ENCODE measurements at places on chromosomes 6 and 20.

GRCh38 chr6:155628306-155628705 lies 172.7 kb upstream of the NOX3 start:
- DNase-seq, result no peak

GRCh38 chr6:68082086-68082485 lies 553.0 kb upstream of the ADGRB3 start:
- no peak for DNase-seq

GRCh38 chr6:43336382-43336781 lies 27.8 kb upstream of the CRIP3 start:
- no peak for DNase-seq

DNA sequence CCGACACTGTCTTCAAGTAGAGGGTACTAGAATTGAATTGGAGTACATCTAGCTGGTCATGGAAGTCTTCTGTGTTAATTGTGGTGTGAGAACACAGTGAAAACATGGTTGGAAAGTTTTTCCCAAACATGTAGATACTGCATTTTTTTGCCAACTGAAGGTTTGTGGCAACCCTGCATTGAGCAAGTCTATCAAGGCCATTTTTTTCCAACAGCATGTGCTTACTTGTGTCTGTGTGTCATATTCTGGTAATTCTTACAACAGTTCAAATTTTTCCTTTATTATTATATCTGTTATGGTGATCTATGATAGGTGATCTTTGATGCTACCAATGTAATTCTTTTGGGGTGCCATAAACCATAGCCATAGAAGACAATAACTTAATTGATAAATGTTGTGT lies 147.0 kb downstream of the MYB start:
- no peak for DNase-seq

GRCh38 chr6:36094753-36095496 lies 35.4 kb upstream of the MAPK13 start:
- peak; percentile 87 for DNase-seq

DNA sequence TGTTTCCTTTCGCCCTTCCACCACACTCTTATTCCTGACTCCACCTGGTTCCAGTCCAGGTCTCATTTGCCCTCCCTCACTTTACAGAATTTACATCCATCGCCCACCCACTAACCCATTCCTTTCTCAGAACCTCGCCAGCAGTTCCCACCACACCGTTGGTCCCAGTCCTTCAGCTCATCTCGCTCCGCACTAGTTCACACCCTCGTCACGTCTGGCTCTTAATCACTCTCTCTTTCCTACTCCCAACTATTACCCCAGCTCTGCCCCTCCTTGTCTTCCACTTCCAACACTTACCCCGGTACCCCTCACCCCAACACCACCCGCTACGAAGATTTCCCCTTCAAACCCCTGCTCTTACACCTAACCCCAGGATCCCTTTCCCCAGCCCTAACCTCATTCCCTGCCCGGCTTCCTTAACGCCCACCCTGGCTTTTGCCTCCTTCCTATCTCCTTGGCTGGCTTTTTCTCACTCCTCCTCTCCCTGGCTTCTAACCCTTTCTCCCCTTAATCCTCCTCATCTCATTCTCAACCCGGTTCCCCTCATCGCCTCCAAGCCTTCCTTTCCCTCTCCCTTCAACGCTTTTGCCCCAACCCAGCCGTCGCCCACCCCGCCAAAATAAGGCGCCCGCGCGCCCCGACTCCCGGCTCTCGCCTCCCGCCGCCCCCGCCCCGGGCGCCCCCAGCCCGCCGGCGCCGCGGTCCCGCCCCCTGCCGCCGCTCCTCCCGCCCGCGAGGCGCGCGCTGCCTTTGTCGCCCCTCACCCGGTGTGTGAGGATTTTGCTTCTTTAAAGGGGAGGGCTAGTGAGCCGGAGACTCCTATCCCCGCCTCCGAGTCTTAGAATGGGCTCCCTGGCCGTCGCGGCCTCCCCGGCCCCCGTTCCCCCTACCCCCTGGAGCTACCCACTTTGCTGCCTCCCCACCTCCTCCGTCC lies 542 bp downstream of the USP49 start:
- DNase-seq, result peak; percentile 33

DNA sequence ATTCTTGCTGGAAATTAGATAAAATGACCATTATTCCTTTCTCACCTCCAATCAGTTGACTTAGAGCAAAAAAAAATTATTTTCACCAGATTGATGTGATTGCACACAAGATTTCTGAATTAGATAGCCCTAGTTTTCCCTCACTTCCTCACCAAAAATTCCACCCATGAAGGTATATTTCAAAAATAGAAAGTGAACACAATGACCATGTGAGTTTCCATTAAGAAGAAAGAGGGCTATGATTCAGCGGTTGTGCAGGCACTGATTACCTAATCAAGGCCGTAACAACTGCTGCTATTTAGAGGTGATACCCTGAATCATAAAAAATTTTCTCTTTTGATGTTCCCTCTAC lies 19.5 kb upstream of the RALGAPA2 start:
- DNase-seq, result no peak

GRCh38 chr6:21181866-21182265 lies 411.7 kb upstream of the SOX4 start:
- DNase-seq, result no peak

DNA sequence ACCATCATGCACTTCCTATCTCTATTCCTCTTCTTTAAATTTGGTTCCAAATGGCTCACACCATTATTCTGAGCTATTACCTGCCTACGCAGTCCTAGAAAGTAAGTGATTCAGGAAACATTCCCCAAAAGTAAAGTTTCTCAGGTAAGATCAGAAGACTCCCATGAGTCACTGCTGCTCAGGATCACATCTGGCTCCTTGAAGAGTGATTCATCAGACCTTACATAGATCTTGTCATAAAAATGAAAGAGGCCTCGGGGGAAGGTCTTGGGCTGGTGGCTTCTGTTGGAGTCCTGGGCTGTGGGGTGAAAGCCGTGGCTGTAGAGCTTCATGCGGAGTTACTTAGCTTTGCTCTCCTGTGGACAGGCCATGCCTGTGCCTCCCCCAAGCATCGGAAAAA lies 35.9 kb downstream of the PLG start:
- DNase-seq, result no peak

- no peak for DNase-seq
Measured at GRCh38 chr6:90387383-90387775, 90.7 kb upstream of the BACH2 start.

DNA sequence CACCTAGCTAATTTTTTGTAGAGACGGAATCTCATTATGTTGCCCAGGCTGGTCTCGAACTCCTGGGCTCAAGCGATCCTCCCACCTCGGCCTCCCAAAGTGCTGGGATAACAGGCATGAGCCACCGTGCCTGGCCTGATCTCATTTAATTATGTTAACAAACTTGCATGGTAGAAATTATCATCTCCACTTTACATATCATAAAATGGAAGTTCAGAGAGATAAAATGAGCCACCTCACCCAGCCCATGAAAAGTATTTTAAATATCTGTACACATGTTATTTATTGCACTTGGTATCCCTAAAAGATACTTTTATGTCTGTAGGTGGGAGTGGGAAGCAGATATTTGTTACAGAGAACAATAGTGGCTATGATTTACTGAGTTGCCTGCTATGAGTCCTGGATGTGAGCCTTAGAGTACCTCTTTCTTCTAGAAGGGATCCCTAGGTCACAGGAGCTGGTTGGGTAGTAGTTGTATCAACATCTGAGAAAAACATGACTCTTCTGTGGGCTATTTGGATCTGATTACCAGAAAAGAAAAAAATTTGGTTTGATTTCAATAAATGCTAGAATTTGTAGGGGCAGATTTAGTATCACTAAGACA lies 52.4 kb upstream of the EIF2S2 start:
- no peak for DNase-seq

DNA sequence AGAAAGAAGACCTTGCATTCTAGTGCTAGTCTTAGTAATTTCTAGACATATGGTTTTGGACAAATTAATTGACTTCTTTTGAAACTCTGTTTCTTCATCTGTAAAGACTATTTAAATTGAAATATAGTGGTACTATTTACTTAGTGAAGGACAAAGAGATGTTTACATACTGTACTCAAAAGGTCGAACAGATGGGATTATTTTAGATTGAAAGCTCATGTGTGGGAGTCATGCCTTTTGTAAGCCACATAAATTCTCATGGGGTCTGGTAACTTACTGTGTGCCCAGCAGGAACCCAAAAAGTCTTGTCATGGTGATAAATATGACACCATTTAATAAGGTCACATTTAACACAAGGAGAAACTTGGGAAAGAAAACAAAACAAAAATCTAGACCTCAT lies 368.2 kb upstream of the CITED2 start:
- DNase-seq, result no peak

GRCh38 chr6:107717781-107718180 lies 106.3 kb downstream of the SCML4 start:
- DNase-seq, result no peak

- no peak for DNase-seq
Measured at GRCh38 chr20:38623061-38623460, 21.5 kb downstream of the ARHGAP40 start.

DNA sequence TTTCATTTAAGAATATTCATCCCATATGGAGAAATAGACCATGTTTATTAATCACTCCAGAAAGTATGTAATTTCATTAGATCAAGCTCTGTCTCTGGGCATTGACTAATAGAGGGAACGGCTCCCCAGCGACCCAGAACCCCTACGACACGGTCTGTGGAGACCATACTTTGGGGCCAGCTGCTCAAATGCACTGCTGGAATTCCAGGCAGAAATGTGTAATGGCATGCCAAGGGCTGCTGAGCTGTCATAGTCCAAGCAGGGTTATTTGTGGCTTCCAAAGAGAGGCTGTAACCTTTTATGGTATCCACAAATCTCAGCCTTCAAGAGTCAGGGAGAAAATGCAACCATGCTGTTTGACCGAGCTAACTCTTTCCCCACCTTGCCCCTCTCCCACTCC lies 755.8 kb downstream of the DHX35 start:
- no peak for DNase-seq

GRCh38 chr6:34633256-34633655 lies 63.3 kb downstream of the ILRUN start:
- no peak for DNase-seq

- DNase-seq, result peak; percentile 67
Measured at GRCh38 chr20:57654363-57654997, 34.3 kb upstream of the ZBP1 start.

DNA sequence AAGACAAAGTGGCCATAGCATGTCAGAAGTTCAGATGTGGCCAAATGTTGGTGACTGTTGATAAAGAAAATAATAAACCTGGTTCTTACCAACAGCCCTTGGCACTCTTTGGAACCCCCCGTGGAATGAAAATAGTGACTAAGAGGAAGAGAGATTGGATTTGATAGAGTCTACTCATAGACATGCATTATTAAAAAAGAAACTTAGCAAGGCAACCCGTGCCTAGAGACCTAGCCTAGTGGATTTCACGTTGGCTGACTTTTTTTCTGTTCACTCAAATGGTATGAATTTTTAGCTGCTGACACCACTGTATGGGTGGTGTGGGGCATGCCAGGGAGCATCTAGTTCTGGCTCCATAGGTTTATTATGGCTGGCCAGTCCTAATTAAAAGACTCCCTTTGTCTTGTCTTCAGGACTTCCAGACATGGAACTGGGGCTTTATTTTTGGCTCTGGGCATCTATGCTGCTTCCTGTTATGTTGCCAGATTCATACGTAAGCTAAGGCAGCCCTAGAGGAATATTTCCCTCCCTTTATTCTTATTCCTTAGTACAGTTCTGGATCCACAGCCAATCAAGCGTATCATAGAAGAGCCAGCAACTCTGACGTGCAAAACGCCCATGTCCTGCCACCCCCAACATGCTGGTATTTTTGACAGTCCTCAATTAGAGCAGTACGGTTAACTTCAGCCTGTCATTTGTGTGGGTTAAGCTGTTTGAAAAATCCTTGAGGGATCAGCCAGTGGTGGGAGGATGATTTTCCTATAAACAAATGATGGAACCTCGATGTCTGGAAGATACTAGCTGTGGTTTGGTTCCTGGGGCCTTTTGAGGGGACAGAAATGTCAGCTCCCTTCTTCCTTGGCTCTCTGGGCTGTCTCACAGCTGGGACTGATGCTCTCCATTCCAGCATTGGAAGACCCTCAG lies 127.5 kb downstream of the ISM1 start:
- DNase-seq, result no peak

DNA sequence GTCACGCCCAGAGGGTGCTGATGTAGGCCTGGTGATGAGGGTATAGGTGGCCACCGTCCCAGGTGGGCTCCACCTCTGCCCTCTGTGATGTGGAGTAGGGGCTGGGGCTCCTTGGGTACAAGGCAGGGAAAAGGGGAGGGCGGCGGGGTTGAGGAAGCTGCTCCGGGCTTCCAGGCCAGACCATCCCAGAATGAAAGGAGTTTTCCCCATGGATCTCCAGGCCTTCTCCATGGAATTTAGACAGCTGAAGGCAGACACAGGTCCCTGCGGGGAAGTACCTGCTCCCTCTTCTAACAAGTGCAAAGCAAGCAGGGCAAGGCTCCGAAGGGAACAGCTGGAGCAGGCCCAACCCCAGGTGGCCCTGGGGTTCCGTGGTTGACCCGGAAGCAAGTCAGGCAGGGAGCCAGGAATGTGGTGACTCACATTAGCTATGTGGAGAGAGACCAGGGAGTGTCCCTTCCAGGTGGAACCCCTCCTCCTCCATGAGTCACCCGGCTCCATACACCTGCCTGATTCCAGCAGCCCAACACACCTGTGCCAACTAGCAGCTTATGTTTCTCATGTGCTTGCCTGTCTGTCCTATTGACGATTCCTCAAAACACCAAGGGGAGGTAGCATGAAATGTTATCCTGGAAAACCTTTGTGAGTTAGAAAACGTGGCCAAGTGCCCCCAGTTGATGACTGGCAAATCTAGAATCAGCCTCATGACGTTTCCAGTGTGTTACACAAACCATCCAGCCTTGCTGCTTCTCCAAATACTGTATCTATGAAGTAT lies 59.7 kb upstream of the SNX9 start:
- no peak for DNase-seq
